ENCODE measurements at places on chromosomes 1 and 21. TPM values are rescaled to one million over a fixed set of nuclear protein-coding genes. Genes with fewer than 3 reads are reported as not detected.

Gene FAM151A
- total RNA-seq, result not detected

Gene KNCN
- total RNA-seq, result not detected

Gene FABP3
- total RNA-seq, result not detected

Gene TMEM200B
- total RNA-seq, result not detected

Gene PTPN7
- 238 TPM for total RNA-seq

Gene OR6N1
- not detected for total RNA-seq

Gene UMODL1
- 0.11 TPM for total RNA-seq

Gene GBP6
- total RNA-seq, result 0.58 TPM

DNA sequence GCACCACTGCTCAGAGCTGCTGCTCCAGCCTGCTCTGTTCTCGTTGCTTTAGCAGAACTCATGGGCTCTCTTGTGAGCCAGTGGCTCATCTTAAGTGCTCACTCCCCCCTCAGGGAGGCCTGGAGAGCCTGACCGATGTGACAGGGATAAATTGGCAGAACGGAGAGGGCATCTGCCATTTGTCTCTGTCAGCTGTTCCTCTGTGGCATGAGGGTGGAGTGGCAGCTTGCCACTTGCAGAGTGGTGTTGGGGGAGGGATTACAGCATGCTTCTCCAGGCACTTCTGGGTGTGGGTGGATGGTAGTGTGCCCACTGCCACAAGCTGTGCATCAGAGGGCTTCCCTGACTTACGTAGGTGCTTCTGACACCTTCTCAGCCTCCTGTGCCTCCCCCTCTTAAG, 229.5 kb downstream of the PAPPA2 start:
- no peak for ATAC-seq
- H3K4me3 ChIP-seq, result no peak overlapping the region
- H3K36me3 ChIP-seq, result no peaks in the 10 kb centered on the region
- H3K27ac ChIP-seq, result no peak overlapping the region

DNA sequence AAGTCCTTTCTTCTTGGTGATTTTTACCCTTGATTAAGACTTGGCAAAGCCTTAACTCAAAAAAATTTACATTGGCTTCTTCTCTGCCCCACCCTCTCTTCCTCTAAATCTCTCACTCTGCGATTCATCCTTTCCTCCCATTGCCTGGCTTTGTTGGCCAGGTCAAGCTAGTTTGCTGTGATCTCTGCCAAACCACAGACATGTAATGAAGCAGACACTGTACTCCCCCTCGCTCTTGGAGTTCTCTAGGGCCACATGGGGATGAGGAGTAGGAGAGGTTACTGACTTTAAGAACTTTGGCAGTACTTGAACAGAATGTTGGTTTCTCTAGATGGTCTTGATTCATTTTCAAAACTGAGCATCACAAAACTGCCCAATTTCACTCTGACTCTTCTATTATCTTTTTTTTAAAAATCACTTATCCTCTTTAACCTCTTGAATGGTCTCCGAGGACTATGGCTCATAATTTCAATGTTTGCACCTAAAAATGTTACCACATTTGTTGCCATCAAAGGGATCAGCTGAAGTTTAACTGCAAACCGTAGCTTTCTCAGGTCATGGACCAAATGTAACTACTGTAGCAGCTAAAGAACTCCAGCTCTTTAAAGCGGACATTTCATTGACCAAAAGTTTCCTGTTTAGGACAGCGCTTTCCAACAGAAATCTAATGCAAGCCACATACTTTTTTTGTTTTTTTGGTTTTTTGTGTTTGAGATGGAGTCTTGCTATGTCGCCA, 62.7 kb upstream of the IPO9 start:
- H3K4me3 ChIP-seq, result no peak overlapping the region
- ATAC-seq, result no peak
- no peaks in the 10 kb centered on the region for H3K4me1 ChIP-seq
- H3K36me3 ChIP-seq, result no peaks in the 10 kb centered on the region

- no peak overlapping the region for H3K27ac ChIP-seq
- H3K27me3 ChIP-seq, result peaks cover 16% of the 10 kb centered on the region
- no peaks in the 10 kb centered on the region for H3K4me1 ChIP-seq
- ATAC-seq, result no peak
Measured at GRCh38 chr1:206021626-206022365, 1.9 kb downstream of the CTSE start.

GRCh38 chr1:30321246-30321910, 402.0 kb downstream of the MATN1 start:
- H3K36me3 ChIP-seq, result no peaks in the 10 kb centered on the region
- no peaks in the 10 kb centered on the region for H3K4me1 ChIP-seq
- no peak overlapping the region for H3K27ac ChIP-seq
- H3K27me3 ChIP-seq, result peaks cover 21% of the 10 kb centered on the region
- no peak overlapping the region for H3K4me3 ChIP-seq
- ATAC-seq, result no peak

DNA sequence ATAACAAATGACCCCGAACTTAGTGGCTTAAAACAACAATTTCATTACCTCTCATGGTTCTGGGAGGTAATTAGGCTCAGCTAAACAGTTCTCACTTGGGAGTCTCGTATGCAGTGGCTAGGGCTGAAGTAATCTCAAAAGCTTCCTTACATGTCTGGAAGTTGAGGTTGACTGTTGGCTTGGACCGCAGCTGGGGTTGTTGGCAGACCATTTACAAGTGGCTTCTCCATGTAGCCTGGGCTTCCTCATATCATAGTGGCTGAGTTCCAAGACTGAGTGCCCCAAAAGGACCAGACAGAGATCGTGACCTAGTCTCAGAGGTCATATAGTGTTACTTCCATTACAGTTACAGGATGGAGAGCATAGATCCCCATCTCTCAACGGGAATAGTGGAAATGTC, 2.4 kb upstream of the POGZ start:
- H3K4me1 ChIP-seq, result peaks cover 12% of the 10 kb centered on the region
- H3K27ac ChIP-seq, result no peak overlapping the region
- no peak overlapping the region for H3K4me3 ChIP-seq
- peaks cover 19% of the 10 kb centered on the region for H3K27me3 ChIP-seq
- ATAC-seq, result no peak

DNA sequence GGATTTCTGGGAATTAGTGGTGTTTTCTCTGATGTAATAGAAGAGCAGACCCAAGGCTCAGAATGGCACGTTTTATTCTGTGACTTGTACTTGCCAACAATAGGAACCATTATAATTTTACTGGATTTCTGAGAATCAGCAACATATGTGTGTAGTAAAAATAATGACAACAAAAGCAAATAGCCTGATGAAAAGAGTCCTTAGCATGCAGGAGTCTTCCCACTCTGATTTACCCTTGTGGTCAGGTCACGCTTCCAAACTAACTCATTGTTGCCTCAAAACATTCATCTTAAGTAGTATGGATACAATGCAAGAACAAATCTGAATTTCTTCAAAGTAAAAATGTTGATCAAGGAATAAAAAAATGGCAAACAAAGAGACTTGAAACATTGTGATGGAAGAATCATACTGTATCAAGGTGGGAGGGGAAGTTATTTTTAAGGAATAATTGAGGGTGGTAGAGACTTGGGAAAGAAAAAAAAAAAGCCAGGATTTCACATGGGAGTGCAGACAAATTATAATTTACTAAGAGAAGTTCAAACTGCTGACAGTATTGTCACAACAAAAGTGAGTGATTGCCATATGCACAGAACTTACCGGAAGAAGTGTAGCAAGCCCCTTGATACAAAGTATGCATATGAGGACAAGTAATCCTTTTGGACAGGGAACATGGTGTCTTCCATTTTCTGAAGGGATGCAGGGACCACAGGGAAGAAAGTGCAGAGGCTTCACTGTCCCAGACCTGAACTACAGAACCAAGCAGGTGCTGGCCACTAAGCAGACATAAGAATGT, 31.2 kb upstream of the RGL1 start:
- no peaks in the 10 kb centered on the region for H3K4me1 ChIP-seq
- H3K4me3 ChIP-seq, result no peak overlapping the region
- H3K27me3 ChIP-seq, result no peaks in the 10 kb centered on the region
- H3K27ac ChIP-seq, result no peak overlapping the region
- no peak for ATAC-seq

- H3K27me3 ChIP-seq, result no peaks in the 10 kb centered on the region
- peaks cover 14% of the 10 kb centered on the region for H3K36me3 ChIP-seq
- peak; percentile 83 for ATAC-seq
- peak overlapping the region; percentile 44 for H3K4me3 ChIP-seq
- peaks cover 29% of the 10 kb centered on the region for H3K4me1 ChIP-seq
- peak overlapping the region; percentile 83 for H3K27ac ChIP-seq
Measured at GRCh38 chr1:13781907-13782633, 82.1 kb downstream of the PRDM2 start.

DNA sequence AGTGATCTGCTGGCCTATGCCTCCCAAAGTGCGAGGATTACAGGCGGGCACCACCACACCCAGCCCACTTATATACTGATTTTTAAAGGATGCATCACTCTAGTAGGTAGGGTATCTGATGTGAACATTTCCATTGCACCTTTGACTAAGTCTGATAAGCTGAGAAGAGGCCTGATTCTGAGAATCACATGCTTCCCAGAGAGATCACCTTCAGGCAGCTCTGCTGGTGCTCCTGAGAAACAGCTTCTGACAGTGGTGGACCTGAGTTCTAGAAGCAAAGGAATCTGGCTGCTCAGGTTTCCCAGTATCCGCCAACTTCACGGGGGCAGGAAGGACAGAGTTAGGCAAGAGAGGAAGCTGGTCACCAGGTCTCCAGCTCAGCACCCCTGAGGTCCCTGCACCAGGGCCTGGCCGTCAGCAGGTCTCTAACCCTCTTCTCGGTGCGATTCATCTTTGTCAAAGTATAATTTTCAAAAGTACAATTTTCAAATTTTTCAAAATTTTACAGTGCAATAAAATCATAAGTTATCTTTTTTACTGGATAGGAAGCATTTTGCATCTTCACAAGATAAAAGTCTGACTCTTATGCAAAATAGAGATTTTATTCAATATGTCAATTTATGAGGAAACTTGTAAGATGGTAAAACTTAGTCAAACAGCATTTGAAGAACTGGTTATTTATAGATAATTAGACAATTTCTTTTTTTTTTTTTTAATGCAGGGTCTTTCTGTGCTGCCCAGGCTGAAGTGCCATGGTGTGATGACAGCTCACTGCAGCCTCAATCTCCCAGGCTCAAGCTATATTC, 25.8 kb upstream of the MPZL1 start:
- peaks cover 8% of the 10 kb centered on the region for H3K4me1 ChIP-seq
- peaks cover 97% of the 10 kb centered on the region for H3K36me3 ChIP-seq
- no peak overlapping the region for H3K27ac ChIP-seq

- peak overlapping the region; percentile 50 for H3K4me3 ChIP-seq
- peaks cover 25% of the 10 kb centered on the region for H3K27me3 ChIP-seq
- H3K27ac ChIP-seq, result no peak overlapping the region
- peaks cover 7% of the 10 kb centered on the region for H3K4me1 ChIP-seq
Measured at GRCh38 chr1:1000357-1001056, 610 bp upstream of the HES4 start.

- peaks cover 6% of the 10 kb centered on the region for H3K4me1 ChIP-seq
- no peak overlapping the region for H3K4me3 ChIP-seq
- no peaks in the 10 kb centered on the region for H3K36me3 ChIP-seq
- peaks cover 8% of the 10 kb centered on the region for H3K27me3 ChIP-seq
- no peak overlapping the region for H3K27ac ChIP-seq
Measured at GRCh38 chr1:206105464-206105995, 11.7 kb downstream of the AVPR1B start.

GRCh38 chr1:243525085-243525487, 269.2 kb downstream of the SDCCAG8 start:
- H3K4me1 ChIP-seq, result peaks cover 9% of the 10 kb centered on the region
- no peak overlapping the region for H3K4me3 ChIP-seq
- no peaks in the 10 kb centered on the region for H3K27me3 ChIP-seq
- no peak for ATAC-seq
- peaks cover 23% of the 10 kb centered on the region for H3K36me3 ChIP-seq
- H3K27ac ChIP-seq, result peak overlapping the region; percentile 47

DNA sequence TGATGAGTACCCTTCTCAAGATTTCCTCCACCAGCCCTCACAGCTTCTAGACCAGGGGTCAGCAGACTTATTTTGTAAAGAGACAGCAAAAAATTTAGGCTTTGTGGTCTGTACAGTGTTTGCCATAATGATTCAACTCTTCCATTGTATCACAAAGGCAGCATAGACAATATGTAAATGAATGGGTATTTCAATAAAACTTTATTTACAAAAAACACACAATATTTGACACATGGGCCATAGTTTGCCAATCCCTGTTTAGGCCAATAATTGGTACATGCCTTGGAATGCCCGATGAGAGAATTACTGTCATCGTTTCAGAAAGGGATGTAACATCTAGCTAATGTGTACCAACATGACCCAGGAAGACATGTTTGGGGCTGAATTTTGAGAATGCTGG, 178.9 kb upstream of the GALNT2 start:
- H3K27me3 ChIP-seq, result peaks cover 15% of the 10 kb centered on the region
- no peak overlapping the region for H3K27ac ChIP-seq
- ATAC-seq, result no peak

GRCh38 chr21:38289705-38290485, 33.1 kb downstream of the KCNJ15 start:
- no peaks in the 10 kb centered on the region for H3K36me3 ChIP-seq
- no peak overlapping the region for H3K4me3 ChIP-seq
- H3K4me1 ChIP-seq, result no peaks in the 10 kb centered on the region
- H3K27ac ChIP-seq, result no peak overlapping the region
- H3K27me3 ChIP-seq, result peaks cover 12% of the 10 kb centered on the region

GRCh38 chr1:161258439-161259344, at the start of gene PCP4L1:
PCP4L1 (plus strand) TSS chr1:161258745; CDS start chr1:161258975, 230 bp downstream.
- ATAC-seq, result peak; percentile 94
- peaks cover 13% of the 10 kb centered on the region for H3K36me3 ChIP-seq
- H3K4me3 ChIP-seq, result peak within 1 kb of the TSS; percentile 78
- H3K27me3 ChIP-seq, result peaks cover 61% of the 10 kb centered on the region
- H3K27ac ChIP-seq, result no peak within 1 kb of the TSS

- peaks cover 31% of the 10 kb centered on the region for H3K4me1 ChIP-seq
- peaks cover 29% of the 10 kb centered on the region for H3K36me3 ChIP-seq
- no peak for ATAC-seq
- peak overlapping the region; percentile 6 for H3K4me3 ChIP-seq
- no peaks in the 10 kb centered on the region for H3K27me3 ChIP-seq
Measured at GRCh38 chr1:21311016-21311415, 20.8 kb upstream of the ECE1 start.

- peak; percentile 29 for ATAC-seq
Measured at GRCh38 chr1:56644919-56645676, at the start of gene PRKAA2. PRKAA2 (plus strand) TSS chr1:56645314; CDS start chr1:56645388, 74 bp downstream.

DNA sequence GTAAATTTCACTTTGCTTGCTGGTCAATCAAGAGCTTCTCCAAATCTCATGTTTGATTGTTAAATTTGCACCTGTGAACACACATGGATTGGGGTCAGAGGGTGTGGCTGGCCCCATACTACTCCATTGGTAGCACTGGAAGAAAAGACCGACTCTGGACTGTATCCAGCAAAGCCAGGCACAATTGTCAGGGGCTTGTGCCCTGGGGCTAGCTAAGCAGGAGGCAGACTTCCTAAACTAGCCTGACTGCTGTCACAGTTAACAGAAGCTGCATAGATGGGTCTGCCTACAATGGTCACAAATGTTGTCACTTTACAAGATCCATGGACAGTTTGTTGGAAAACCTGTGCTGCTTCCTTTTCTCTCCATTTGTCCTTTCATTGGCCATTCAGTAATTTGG, 421.0 kb downstream of the DSCAM start:
- no peak overlapping the region for H3K27ac ChIP-seq
- ATAC-seq, result no peak
- H3K4me3 ChIP-seq, result no peak overlapping the region
- no peaks in the 10 kb centered on the region for H3K4me1 ChIP-seq

GRCh38 chr1:93031711-93032110, 47.4 kb upstream of the MTF2 start:
- no peaks in the 10 kb centered on the region for H3K36me3 ChIP-seq
- no peak overlapping the region for H3K27ac ChIP-seq
- H3K27me3 ChIP-seq, result peaks cover 4% of the 10 kb centered on the region
- ATAC-seq, result no peak
